Activated CD4-positive, alpha-beta T cell treated with anti-CD3 and anti-CD28 coated beads for 36 hours (primary cell): ENCODE measurements at places on chromosomes 7 and 10.

DNA sequence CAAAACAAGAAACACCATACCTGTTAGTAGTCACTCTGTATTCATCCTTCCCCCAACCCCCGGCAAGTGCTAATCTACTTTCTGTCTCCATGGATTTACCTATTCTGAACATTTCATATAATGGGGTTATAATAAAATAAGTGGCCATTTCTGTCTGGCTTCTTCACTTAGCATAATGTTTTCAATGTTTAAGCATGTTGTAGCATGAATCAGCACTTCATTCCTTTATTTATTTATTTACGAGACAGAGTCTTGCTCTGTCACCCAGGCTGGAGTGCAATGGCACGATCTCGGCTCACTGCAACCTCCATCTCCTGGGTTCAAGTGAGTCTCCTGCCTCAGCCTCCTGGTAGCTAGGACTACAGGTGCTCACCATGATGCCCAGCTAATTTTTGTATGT lies 69.2 kb downstream of the HIP1 start:
- no peak for DNase-seq

GRCh38 chr7:47233996-47234395 lies 347.9 kb downstream of the TNS3 start:
- DNase-seq: no peak

DNA sequence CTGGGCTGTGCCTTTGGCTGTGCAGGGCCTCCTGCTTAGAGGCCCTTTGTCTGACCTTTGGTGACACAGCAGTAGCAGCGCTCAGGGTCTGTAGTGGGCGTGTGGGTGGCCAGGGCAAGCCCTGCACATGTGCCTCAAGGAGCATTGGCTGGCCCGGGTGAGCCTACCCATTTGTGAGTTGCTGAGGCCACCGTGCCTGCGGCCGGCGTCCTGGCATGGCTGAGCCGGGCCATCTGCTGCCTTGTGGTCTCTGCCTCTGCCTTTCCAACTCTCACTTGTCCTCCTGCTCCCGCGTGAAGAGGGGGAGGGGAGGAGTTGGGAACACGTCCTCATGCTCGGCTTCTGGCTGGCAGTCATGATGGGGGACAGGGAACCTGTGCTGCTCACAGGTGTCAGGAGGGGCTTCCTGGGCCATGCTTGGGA lies 9.2 kb upstream of the ORAI2 start:
- no peak for DNase-seq

- no peak for DNase-seq
Measured at GRCh38 chr10:59580026-59580863, 129.4 kb downstream of the SLC16A9 start.

DNA sequence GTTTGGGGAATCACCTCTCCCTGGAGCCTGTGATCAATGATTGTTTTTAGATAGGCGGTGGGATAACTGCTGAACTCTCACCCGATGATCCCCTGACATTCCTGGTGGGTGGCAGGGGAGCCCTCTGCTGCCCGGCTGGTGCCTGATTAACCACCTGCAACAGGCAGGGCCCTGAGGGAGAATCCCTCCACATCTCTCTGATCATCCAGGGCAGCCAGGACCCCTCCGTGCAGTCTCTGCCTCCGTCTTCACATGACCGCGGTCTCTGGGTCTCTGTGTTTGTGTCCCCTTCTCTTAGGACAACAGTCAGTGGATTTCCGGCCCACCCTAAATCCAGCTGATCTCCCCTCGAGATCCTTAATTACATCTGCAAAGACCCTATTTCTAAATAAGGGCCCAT lies 17.4 kb downstream of the CALML5 start:
- no peak for DNase-seq

DNA sequence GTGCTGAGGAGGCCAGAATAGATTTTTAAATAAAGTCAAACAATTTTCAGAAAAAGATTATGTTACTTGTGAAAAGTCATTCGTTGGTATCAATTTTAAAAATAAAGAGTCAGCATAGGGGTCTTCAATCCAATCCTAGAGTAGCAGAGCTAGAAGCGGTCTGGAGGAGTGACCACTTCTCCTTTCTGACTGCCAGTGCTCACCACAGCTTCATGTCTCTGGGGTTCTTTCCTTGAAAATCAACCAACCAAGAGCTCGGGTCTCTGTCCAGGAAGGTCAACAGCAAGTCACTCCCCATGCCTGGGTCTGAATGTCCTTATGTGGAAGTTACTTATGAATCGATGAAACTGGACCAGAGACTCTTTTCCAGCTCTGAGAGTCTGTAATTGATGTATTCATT lies 14.3 kb downstream of the PTPRN2 start:
- DNase-seq: no peak

DNA sequence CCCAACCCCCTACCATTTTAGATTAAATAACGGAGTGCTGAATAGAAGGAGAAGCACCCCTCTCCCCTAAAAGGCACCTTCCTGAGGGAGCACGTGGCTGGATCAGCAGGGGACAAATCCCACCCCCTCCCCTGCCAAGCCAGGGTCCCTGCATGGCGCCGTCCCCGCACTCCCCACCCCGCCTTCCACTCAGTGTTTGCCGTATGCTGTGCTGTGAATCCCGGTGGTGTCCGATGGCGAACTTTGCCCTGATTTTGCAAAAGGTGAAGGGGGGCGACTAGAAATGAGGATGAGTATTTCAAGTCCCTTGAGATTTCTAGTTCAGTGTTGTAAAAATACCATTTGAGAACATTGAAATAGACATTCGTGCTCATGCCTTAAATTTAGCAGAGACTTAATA lies 83.5 kb upstream of the SH2B2 start:
- no peak for DNase-seq

DNA sequence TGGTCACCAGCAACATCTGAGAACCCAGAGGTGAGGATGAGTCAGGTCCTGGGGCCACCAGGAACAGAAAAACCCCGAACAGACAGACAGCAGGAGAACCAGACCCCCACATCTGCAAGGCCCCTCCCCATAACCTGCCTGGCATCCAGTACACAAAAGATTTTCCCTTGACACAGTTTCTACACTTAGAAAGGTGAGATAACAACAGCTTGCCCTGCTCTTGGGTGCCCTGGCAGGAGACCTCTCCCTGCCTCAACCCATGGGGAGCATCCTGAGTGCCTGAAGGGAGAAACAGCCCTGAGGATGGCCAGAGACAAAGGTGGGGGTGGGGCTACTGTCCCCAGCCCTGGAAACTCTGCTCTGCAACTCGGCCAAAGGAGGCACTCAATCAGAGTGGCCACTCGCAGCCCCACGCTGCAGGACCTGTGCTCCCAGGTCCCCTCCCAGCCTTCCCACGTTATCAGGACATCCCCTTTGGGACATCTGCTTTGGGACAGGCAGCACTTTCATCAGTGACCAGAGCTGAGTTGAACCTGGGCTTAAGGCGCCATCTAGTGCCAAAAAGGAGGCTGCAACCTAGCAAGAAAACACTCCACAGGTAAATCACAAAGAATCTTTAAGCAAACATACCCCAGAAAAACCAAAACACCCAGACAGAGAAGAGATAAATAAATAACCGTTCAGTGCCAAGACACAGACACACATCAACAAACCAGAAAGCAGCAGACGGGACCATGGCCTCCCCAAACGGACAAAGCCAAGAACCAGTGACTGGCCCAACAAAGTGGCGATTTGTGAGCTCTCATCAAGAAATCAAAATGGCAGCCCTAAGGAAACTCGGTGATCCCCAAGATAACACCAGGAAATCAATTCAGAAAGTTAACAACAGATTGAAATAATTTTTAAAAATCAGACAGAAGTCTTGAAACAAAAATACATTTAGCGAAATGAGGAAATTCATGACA lies 233.7 kb downstream of the PTPRN2 start:
- DNase-seq: peak; percentile 39

- no peak for DNase-seq
Measured at GRCh38 chr7:1940863-1941262, 270.8 kb downstream of the ELFN1 start.

DNA sequence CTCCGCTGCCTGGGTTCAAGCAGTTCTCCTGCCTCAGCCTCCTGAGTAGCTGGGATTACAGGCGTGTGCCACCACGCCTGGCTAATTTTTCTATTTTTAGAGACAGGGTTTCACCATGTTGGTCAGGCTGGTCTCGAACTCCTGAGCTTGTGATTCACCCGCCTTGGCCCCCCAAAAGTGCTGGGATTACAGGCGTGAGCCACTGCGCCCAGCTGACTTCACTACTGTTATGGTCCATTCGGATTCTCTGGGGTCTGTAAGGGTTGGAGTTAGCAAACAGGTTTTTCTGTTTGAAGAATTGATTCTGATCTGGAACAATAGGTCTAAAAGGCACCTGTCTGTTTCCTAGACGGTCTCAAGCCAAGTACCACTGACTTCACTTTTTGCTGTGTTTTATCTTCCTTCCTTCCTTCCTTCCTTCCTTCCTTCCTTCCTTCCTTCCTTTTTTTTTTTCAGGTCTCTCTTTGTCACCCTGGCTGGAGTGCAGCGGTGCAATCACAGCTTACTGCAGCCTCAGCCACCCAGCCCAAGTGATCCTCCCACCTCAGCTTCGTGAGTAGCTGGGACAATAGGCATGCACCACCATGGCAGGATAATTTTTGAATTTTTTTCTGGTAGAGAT lies 192.2 kb downstream of the CAMK1D start:
- no peak for DNase-seq

DNA sequence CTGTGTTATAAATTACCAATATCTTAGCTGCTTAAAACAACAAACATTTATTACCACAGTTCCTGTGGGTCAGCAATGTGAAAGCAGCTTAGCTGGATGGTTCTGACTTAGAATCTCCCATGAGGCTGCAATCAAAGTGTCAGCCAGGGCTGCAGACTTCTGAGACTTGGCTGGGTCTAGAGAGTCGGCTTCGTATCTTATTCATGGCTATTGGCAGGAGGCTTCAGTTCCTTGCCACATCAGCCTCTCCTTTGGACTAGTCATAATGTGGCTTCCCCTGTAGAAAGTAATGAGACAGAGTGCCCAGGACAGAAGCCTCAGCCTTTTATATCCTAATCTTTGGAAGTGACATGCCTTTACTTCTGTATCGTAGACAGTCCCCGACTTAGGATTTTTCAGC lies 27.3 kb downstream of the RALA start:
- DNase-seq: no peak

DNA sequence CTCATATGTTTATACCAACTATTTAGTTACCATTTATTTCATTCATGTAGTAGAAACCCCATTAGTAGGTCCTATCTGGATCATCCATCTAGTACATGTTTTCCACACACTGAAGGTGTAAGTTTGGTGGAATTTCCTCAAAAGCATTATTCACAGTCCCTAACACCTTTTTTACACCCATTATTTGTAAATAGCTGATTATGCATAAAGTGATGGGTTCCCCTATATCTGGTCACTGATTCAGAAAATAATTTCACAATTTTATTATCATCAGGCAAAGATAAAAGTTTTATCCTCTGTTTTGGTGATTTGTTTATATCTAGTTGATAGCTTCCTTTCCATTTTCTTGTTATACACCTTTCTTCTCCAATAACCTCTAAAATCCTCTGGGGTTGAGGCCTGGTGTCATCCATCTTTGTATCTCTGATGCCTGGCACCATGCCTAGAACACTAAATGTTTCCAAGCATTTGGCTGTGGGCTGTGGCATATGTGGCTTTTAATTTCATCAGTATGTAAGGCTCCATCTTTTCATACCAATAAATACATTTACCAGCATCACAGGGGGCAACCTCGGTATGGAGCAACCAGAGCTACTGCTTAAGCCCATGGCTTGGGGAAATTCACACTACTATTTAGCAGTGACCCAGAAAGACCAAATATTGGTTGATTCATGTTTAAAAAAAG lies 1089.5 kb upstream of the LRRN3 start:
- no peak for DNase-seq

- no peak for DNase-seq
Measured at GRCh38 chr10:78817361-78817760, 251.4 kb upstream of the ZMIZ1 start.

- DNase-seq: no peak
Measured at GRCh38 chr7:111224354-111225231, 133.7 kb downstream of the LRRN3 start.

GRCh38 chr7:40572810-40573465 lies 438.1 kb downstream of the SUGCT start:
- no peak for DNase-seq

DNA sequence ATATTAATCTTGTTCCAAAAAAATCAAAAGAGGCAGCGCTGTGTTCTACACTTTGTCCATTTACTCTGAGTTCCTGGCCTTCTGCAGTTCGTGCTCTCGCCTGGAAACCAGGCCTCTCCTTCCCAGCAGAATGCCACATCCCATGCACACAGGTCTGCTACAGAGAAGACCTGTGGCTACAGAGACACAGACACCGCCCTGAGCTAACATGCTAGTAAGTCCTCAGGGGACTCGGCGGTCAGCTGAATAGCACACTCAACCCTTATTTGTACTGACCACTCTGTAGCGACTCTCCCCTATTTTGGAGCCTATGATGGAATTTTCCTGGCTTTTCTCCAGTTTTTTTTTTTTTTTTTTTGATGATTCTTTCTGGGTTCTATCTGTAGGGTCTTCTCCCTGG lies 12.8 kb downstream of the CREB3L2 start:
- no peak for DNase-seq

GRCh38 chr10:118276204-118276603 lies 65.9 kb downstream of the FAM204A start:
- no peak for DNase-seq

- DNase-seq: no peak
Measured at GRCh38 chr7:78345293-78345911, 546.8 kb downstream of the PHTF2 start.

DNA sequence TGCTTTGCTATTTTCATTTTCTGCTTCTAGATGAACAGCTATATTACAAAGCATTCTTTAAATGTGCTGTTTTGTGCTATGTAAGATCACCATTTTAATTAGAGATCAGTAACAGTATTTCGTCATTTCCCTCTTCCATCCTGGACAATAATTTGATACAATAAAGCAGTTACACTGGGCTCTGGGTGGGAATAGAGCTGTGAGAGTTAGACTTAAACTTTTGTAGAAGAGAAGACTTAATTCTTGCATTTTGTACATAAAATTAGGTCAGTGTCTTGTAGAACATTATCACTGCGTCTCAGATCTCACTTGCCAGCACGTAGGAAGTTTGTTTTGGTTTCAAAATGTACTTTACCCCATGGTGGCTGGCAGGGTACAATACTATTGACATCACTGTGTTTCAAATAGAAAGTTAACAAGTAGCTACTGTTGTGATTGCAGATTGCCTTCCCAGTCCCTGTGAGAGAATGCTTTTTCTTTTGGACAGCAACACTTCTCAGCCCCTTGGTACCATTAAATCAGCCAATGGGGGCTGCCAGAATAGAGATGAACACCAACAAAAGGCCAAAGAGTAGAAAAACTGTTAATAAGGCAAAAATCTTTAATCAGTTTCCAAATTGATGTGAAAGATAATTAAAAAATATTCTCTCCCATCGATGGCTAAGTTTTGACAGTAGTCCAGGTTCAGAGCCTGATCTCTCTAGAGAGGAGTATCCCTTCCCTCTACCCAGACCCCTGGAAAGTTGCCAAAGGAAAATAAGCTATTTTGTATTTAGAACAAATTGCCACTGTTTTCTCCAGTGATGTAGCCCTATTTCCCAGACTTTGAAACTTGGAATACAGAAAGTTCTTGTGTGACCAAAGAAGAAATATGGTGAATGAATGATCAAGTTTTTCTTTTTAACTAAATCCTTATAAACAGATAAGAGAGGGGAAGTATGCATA lies 35.1 kb downstream of the SMNDC1 start:
- DNase-seq: peak; percentile 41

- no peak for DNase-seq
Measured at GRCh38 chr10:17209881-17210280, 8.4 kb upstream of the TRDMT1 start.
